ENCODE measurements at places on chromosomes 3 and 15.

DNA sequence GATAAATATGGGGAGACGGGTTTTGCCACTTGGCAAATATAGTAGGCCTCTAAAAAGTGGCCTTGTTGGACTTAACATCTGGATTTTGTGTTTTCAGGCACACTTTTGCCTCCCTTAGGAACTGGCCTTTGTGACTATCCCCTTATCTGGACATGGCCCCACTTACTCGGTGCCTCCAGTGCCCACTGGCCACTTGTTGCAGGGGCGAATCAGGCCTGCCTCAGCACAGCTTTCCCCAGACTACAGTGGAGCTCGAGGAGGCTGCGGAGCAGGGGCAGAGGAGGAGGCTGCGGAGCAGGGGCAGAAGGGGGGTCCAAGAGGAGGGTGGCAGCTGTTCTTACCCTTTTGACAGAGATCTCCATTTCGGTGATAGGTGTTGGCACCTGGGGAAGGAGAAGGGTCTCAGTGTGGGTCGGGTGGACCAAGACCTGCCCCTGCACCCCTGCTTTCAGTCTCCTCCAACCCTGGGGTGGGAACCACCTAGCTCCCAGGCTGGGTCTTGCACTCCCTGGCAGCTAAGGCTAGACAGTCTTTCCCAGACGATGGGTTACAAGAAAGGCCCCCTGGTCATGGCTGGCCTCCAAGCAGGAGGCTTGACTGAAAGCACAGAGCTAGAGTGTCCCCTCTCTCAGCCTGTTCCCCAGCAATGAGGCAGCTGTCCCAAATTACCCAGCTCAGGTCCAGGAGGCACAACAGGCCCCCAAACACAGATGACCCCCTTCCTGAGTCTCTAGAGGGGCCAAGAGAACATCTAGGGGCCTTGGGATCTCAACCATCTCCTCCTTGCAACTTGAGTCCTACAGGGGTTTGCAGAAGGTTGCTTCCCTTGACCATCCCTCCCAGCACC lies 6.1 kb downstream of the SEMA3G start:
- no peak for DNase-seq

DNA sequence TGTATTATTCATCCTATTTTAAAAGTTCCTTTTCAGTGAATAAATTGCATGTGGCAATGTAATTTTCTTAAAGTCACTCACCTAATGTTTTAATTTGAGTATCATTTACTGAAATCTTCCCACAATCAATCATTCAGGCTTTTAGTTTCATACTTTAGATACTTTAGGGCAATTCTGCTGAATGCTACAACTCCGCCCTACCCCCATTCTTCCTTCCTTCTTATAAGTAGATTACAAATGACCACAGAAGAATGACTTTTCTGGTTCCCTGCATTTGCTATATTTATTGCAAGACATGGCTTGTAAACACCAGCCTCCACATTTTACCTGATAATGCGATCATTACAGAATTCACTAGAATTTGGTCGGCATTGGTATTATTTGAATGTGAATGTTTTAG lies 1061.9 kb downstream of the FHIT start:
- no peak for DNase-seq

- no peak for DNase-seq
Observed at GRCh38 chr3:123379041-123379830, 69.7 kb downstream of the ADCY5 start.

- DNase-seq = no peak
Observed at GRCh38 chr3:78235841-78236240, 1195.9 kb downstream of the ROBO2 start.

DNA sequence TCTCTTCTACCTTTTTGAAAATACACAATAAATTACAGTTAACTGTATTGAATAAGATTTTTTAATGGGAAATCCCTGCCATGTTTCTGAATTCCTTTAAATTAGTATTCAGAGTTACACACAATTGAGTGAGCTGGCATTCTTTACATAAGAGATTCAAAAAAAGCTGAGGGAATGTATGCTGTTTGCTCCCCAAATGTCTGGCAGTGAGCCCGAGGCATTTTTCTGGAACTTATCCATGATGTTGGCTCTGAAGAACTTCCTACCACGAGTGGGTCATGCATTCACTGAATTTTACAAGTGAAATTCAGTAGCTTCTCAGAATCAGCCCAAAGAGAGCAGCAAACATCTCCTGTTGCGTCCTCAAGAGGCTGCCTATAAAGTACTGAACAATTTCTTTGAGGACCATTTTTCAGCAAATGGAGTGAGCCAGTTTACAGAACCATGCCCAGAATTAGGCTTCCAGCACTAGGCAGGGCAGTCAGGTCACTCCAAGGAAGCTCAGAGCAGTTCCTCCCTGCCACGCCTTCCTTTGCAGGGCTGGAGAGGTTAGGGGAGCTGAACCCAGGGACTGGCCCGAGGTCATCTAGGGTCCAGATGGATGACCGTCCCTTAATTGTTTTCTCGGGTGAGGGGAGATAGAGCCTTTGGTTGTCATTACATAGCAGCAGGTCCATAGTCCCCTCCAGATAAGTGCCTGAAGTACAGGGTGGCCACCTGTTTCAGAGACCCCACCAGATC lies 21.2 kb downstream of the GABRA5 start:
- DNase-seq = no peak

DNA sequence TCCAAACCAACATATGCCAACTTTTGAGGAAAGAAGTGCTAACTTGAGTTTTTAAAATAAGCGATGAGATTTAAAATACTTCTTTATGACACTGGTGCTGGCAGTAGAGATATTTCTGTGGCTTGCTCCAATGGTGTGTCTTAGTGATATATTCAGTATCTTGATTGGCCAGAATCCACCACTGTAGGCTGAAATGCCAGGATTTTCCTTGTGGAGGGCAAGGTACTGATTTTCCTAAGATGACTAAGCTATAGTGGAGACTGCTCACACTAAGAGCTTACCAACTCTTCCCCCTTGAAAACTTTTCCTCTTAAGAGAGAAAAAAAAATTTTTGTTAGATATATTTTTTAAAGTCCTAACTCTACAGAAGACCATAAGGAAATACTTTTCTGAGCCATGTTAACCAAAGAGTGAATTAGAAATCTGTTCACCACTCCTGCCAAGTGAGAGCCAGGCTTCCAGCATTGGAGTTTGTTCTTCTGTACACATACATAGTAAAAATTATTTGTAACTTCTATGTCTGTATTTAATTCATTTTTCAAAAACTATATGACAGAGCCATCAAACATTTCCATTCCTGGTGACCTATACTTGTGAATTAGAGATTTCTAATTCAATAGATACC lies 109.1 kb downstream of the PPP2R3A start:
- DNase-seq = no peak

GRCh38 chr3:40546816-40547215 lies 22.1 kb downstream of the ZNF621 start:
- DNase-seq = no peak

- peak; percentile 43 for DNase-seq
Observed at GRCh38 chr3:172094621-172095557, 55.5 kb downstream of the FNDC3B start.

DNA sequence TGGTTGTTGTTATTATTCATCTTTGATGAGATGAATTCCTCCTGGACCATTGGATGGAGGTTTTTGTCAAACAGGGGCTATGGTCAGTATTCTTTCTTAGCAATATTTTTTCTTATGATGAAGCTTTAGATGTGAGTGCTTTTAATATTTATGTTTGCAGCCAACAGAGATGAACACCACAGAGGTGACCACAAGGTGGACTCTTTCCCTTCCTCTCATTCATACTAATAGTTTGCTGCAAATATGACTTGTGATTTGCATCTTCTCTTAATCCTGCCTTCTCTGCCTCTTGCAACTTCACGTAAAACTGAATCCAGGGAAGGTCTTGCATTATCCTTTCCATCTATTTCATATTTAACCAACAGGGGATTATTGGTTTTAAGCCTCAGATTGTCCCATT lies 473.1 kb upstream of the UBE2E2 start:
- DNase-seq = no peak

DNA sequence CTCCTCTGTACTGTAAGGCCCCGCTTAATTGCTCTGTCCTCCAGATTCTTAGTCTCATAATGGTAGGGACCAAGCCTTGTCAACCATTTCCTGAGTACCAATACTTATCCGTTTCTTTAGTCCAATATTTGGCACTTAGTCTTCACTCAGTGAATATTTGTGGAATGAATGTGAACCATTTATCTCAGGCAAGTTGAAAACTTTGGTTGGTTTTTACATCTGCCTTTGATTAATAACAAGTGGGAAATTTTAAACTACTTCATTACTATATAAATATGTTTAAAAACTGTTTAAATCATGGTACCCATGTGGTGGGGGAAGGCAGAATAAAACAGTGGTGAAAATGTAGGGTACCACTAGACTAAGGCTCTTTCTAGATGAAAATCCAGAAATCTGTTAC lies 15.2 kb downstream of the CA12 start:
- DNase-seq = no peak

DNA sequence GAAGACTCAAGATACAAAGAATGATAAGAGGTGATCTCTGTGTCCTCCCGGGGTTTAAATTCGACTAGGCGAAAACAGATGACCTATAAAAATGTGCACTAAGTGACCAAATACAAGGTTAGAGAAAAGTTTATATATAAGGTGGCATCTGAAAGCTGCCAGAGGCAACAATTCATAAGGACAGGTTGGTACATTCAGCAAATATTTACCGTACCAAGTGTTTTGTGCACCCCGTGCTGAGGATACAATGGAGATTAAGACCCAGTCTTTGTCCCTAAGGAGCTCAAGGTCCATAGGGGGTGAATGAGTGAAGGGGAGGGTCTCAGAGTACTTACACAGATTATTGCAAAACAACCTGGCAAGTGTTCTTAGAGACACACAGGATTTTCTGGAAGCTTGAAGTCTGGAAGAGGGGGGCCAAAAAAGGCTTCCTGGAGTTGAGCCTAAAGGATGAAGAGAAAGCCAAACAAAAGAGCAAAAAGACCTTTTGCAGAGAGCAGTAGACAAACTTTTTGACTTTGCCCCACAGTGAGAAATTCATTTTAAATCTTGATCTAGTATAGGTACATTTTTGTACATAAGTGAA lies 71.4 kb upstream of the LRIG1 start:
- no peak for DNase-seq

DNA sequence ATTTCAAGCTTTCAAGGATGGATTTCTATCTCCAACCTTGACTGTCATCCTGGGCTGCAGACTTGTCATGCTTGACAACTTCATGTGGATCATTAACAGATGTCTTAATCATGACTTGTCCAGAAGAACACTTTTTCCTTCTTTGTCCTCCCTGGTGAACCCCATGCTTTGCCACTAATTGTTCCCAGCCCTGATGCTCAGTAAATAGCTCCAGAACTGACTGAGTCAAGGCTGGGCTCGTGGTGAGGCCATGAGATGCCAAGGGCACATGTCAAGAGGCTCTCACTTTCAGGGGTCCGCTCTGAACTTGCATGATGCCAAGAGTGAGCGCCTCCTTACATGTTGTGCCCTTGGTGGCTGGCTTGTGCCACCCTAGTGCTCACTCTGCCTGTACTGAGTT lies 48.9 kb upstream of the KY start:
- DNase-seq = no peak

DNA sequence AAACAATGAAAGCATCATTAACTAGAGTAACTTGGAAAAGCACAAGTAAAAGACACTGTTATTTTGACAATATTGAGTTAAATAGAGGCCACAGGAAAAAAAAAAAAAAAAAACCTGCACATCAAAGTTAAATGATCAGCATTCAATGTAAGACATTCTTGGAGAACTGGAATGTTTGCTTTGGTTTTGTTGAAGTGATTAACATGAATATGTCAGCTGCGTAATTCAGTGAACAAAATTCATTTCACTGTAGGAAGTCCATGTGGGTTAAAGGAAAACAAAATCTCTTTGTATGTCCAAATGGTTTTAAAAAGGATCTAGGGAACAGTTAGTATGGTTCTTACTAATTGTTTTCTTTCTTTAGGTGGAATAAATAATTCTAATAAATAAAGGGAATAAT lies 252.8 kb upstream of the CNTN6 start:
- DNase-seq = no peak

DNA sequence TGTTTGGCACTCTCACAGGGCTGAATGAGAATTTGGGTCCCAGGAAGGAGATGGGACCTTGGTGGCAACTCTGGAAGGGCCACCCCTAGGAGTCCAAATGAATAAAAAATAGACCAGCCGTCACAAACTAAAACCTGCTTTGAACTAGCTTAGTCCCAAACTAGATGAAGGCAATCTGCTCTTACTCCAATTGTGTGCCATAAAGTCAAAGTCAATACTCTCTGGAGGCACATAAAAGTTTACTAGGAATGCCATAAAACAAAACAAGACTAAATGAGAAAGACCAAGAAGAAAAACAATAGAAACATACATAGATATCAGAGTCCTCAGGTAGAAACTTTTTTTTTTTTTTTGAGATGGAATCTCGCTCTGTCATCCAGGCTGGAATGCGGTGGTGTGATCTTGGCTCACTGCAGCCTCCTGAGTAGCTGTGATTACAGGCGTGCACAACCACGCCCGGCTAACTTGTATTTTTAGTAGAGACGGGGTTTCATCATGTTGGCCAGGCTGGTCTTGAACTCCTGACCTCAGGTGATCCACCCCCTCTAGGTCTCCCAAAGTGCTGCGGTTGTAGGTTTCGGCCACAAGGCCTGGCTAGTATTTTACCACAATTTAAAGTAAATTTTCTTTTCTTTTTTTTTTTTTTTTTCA lies 8.1 kb downstream of the GOLGA6L2 start:
- no peak for DNase-seq

DNA sequence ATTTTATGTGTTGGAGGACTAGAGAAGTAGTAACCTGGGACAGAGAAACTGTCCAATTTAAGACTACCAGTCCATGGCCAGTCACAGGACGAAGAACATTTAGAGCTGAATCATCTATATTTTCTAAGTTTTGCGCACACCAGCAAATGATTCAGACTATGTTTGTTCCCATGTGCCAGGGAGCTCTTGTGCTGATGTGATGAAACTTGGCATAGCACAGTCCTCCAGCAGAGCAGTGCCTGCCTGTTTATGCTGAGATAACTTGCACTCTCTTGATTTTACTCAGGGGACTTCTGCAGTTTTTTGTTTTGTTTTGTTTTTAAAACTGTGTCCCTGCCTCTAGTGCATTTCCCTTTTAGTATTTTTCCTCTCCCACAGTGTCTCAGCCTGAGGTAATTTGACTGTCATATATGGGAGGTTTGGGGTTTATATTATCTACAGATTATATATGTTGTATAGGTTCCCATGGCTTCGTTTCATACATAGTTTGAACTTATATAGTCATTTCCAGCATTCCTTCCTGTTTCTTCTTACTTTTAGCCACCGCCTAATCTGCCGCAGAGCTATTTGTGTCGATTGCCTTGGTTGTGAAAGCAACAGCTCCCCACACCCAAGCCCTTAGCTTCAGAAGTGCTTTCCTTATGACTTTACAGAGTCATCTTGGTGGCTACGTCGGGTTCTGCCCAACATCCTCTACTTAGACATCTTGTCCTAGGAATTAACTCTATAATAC lies 45.5 kb downstream of the PPM1L start:
- DNase-seq = peak; percentile 89

- DNase-seq = no peak
Observed at GRCh38 chr3:99473321-99473751, 165.1 kb upstream of the COL8A1 start.

GRCh38 chr3:127299276-127299675 lies 11.4 kb upstream of the PRR20G start:
- DNase-seq = peak; percentile 95

- DNase-seq = no peak
Observed at GRCh38 chr3:143244516-143245063, 125.0 kb downstream of the CHST2 start.

- peak; percentile 85 for DNase-seq
Observed at GRCh38 chr3:69339760-69340159, 46.1 kb downstream of the FRMD4B start.

- no peak for DNase-seq
Observed at GRCh38 chr15:59538494-59538893, 73.1 kb upstream of the GCNT3 start.

GRCh38 chr3:105832644-105833043 lies 36.2 kb downstream of the CBLB start:
- no peak for DNase-seq

- no peak for DNase-seq
Observed at GRCh38 chr3:172904711-172905373, 154.3 kb downstream of the ECT2 start.
